Effector memory CD4-positive, alpha-beta T cell (primary cell): ENCODE measurements at places on chromosomes 3 and 15.

- no peak for DNase-seq
Measured at GRCh38 chr3:180319461-180319860, 282.5 kb upstream of the TTC14 start.

DNA sequence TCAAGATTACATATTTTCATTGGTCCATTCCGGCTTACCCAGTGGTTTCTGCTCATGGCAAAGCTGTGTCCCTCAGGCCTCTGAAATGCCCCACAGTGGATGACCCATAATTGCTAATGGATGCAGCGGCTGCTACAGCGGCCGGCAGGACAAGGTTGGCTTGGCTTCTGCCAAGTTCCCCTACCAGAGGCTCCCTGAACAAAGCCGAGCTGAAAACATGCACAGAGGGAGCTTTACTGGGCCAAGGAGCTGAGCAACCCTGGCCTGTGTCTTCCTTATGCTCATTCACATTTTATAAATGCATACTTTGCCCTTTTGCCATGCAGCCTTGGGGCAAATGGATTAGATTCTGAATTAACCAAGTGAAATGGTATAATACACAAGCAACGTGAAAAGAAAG is 150.5 kb downstream of the NTRK3 start:
- no peak for DNase-seq

DNA sequence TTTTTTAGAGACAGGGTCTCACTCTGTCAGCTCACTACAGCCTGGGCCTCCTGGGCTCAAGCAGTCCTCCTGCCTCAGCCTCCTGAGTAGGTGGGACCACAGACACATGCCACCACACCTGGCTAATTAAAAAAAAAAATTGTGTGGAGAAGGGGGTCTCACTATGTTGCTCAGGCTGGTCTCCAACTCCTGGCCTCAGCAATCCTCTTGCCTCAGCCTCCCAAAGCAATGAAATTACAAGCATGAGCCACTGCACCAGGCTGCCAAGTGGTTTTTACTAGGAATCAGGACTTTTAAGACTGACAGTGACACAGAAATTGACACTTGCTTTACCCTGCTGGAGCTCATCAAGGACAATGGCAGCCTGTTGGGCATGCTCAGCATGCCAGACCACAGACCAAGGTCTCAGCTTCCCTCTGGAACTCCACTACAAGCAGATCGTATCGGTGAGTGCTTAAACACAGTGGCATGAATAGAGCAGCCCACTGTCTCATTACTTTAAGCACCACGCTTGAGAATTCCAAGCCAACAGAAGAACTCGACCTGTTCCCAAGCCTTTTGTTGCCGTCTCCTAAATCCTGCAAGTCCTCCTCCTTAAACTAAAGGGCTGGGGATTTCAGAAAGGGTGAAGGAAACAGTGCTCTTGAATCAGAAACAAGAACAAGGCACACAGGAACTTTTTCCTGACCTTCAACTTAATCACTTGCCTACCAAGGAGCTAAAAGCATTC is 41.4 kb downstream of the EOMES start:
- no peak for DNase-seq

- no peak for DNase-seq
Measured at GRCh38 chr3:43298292-43298691, 12.0 kb downstream of the SNRK start.

- DNase-seq = no peak
Measured at GRCh38 chr15:77731945-77732344, 99.2 kb upstream of the LINGO1 start.

DNA sequence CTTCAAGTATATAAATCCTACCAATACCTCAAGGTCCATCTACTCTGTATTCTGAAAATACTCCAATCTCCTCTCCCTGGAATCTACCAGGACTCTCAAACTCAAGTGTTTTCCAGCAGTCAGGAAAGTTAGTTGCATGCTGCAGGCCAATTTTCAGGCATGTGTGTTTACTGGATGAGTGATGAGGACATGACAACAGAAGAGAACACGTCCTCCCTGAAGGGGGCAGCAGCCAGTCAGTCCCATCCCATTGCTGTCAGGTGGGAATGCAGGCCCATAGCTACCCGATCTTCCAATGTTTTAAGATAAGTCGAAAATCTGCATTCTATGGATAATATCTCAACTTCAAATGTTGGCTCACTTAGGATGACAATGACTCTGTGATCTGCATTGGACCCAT is 496.2 kb downstream of the FHIT start:
- DNase-seq = no peak

GRCh38 chr3:158703566-158703965 is 28.7 kb downstream of the RARRES1 start:
- DNase-seq = no peak

DNA sequence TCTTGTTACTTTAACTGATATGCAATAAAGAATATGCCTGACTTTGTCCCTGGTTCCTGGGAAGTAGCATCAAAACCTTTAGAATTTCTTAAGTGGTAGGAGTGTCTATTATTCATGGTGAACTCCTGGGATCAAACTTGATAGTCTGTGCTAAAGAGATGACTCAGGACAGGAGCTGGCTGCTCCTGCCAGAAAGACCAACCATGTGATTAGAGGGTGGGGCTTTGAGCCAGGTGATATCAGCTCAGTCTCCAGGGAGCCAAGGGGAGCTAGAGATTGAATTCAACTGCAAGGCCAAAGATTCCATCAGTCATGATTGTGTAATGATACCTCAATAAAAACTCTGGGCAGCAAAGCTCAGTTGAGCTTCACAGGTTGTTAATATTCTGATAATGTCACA is 20.6 kb upstream of the TMC3 start:
- DNase-seq = no peak

DNA sequence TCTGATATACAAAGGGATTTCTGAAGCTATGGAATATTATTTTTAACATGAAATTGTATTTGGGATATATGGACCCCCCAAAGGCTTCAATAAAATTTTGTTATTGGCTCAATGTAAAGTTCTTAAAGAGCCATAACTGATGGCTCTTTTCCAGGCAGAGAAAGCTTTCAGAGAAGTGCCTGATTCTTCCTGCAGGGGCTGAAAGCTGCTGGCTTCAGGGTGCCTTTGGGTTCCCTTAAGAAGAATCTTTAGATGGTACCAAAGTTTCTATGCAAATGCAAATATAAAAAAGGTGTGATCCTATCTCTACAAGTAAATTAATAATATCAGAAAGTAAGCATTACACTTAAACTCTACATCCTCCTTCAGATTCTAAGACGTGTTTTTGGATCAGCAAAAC is 72.6 kb downstream of the NR2F2 start:
- DNase-seq = no peak

DNA sequence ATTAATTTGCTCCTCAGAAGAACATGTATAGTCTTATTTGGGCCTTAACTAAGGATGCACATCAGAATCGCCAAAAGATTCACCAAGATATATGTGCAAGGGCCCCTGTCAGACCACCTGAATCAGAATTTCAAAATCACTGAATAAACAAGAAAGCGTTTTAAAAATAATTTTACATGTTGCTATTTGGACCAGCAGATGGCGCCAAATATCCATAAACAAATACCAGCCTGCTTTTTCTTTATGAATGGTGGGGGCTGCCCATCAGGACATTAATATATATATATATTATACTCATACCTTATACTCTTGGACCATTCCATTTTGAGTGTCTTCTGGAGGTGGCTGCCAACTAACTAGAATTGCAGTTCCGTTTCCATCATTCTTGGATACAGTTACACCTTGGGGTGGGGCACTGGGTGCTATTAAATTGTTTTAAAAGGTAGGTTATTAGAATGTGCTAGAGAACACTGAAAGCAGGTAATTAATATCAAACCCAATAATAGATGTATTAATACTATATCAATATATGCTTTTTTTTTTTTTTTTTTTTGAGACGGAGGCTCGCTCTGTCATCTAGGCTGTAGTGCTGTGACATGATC is 1108.3 kb downstream of the ROBO1 start:
- no peak for DNase-seq

- no peak for DNase-seq
Measured at GRCh38 chr3:55969634-55970033, 482.5 kb upstream of the WNT5A start.

GRCh38 chr3:52915294-52915693 is 17.9 kb upstream of the STIMATE start:
- DNase-seq = no peak

DNA sequence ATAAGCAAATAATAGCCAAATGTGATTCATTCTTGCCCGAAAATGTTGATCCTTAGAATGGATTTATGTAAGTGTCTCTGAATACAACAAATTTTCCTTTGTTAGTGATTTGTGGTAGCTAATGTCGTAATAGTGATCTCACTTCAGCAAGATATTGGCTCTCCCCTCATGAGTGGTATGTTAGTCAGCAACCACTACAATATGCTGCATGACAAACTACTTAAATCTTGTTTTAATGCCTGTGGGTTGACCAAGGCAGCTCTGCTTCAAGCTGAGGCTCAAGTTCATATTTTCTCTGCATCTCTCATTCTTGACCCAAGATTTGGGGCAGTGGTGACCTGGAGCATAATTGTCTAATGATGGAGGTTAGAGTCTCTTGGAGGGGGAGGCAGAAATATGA is 49.8 kb upstream of the GALNT15 start:
- DNase-seq = no peak

DNA sequence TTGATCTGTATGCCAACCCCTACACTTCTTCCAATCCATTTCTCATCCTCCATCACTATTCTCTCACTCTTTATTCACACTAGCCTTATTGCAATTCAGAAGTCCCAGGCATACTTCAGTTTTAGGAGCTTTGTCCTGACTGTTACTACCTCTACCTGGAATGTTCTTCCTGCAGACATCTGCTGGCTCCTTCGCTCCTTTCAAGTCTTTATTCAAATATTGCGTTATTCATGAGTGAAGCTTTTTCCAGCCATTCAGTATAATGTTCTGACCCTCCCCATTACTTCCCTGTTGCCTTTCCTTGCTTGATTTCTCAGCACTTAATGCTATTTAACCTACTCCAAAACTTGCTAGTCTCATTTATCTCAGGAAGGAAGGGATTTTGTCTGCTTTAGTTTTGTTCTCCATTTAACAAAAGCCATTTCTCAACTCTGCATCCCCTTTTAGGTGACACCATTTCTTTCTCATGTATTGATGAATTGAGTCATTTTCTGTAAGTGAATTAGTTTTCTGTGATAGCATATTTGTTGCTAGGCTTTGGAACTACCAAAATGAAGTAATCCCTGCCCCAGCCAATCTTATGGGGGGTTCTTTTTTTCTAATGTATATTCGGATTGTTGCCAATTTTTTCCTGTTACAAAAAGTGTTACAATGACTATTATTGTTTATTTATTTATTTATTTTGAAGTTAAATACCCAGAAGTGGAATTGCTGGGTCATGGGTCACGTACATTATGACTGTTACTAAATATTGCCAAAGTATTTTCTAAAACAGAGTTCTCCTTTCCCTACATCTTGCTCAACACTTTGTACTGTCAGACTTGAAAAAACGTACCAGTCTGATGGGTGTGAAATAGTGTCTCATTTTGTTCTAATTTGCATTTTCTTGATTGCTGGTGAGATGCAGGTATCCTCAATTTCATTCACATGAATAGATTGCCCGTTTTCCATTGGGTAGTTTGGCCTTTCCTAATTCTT is 9.4 kb downstream of the ATP11B start:
- no peak for DNase-seq

DNA sequence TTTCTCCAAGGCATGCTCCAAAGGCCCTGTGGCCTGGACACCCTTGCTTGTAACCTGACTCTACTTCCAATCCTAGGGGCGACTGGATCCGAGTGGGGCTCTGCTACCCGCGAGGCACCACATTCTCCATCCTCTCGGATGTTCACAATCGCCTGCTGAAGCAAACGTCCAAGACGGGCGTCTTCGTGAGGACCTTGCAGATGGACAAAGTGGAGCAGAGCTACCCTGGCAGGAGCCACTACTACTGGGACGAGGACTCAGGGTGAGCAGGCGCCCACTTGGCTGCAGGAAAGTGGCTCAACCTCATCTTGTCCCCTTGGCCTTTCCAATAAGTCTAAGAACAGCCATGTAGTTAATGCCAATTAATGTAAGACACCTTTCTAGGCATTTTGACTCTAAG is 51.9 kb downstream of the MESD start:
- DNase-seq = no peak

DNA sequence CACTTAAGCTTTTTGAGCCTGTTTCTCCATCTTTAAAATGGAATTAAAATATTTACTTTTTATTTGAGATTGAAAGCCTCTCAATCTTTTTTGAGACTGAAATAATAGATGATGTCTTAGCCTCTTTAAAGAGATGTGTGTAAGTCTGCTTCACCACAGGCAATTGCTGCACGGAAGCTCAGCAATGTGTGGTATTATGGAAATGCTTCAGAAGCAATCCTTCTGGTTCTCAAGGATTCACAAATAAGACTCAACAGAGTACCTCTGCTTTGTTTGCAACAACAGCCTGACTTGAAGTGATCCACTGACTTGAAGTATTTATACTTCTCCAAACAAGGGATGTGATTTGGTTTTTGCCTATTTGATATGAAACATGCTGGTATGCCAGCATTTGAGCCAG is 332.0 kb upstream of the RASGRP1 start:
- no peak for DNase-seq

DNA sequence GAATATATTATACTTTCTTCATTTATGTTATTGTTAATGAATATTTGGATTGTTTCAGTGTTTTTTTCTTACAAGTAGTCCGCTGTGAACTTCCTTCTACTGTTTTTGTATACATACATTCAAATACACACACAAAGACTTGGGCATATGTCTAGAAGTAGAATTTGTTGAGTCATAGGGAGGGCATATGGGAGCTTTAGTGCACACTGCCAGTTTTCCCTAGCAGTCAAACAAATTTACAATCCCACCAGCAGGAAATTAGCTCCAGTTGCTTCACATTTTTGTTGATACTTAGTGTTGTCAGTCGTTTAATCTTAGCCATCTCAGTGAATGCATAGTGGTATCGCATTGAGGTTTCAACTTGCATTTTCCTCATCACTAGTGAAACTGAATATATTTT is 492.3 kb downstream of the DIPK2A start:
- no peak for DNase-seq

GRCh38 chr3:94294806-94295205 is 231.9 kb downstream of the NSUN3 start:
- DNase-seq = no peak

- no peak for DNase-seq
Measured at GRCh38 chr3:43257850-43258249, 28.5 kb upstream of the SNRK start.

DNA sequence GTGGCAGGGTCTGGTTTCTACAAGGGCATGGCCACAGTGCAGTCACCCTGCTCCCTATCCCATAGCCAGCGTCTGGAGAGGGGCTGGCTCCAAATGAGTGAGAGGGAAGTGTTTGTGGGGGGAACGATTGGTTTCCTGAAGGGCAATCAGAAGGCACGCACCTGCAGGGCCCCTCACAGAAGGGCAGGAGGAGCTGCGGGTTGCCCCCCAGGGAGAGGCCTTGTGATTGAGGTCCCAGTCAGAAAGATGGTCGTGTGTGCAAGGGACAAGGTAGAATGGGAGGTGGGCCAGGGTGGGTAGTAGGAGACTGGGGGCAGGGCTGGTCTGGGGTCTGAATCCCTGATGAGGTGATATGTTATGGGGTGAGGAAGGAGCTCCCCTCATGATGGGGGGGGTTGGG is 35.8 kb downstream of the LIMD1 start:
- DNase-seq = no peak
